T-helper 17 cell (primary cell): ENCODE measurements at places on chromosomes 13 and 19.

- no peak overlapping the region for H3K4me3 ChIP-seq
- DNase-seq = no peak
- H3K4me1 ChIP-seq = peaks cover 5% of the 10 kb centered on the region
- no peaks in the 10 kb centered on the region for H3K36me3 ChIP-seq
- no peak overlapping the region for H3K27ac ChIP-seq
These were observed 33.4 kb upstream of the FRY start for GRCh38 chr13:31998131-31998530.

- no peaks in the 10 kb centered on the region for H3K27me3 ChIP-seq
- no peaks in the 10 kb centered on the region for H3K36me3 ChIP-seq
- H3K27ac ChIP-seq = no peak overlapping the region
- H3K4me1 ChIP-seq = peaks cover 8% of the 10 kb centered on the region
- H3K4me3 ChIP-seq = no peak overlapping the region
- no peak for DNase-seq
These were observed 132.0 kb downstream of the FOXO1 start for GRCh38 chr13:40534456-40534855.

- H3K4me3 ChIP-seq = no peak overlapping the region
- peak overlapping the region; percentile 82 for H3K27ac ChIP-seq
- H3K36me3 ChIP-seq = peaks cover 3% of the 10 kb centered on the region
- no peak for DNase-seq
These were observed 11.2 kb upstream of the ADPRHL1 start for GRCh38 chr13:113464476-113464875.

GRCh38 chr13:31967155-31967554 is 64.4 kb upstream of the FRY start:
- DNase-seq = no peak
- H3K27ac ChIP-seq = no peak overlapping the region
- peaks cover 14% of the 10 kb centered on the region for H3K4me1 ChIP-seq
- no peak overlapping the region for H3K4me3 ChIP-seq
- peaks cover 6% of the 10 kb centered on the region for H3K36me3 ChIP-seq

DNA sequence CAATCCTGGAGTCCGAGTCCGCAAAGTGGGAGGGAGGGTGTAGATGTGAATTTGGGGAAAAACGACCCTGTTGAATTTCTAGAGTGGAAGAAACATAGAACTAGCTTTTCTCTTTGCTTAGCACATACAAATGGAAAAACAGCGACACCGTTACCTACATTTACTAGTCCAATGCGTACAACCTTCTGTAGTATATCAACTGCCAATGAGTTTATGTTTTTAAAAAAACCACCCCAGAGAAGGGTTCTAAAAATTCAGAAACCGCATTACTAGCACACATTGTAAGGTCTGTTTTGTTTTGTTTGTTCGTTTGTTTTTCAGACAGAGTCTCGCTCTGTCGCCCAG is 332 bp upstream of the SUPT20H start:
- H3K36me3 ChIP-seq = no peaks in the 10 kb centered on the region
- DNase-seq = no peak
- peaks cover 23% of the 10 kb centered on the region for H3K4me1 ChIP-seq
- H3K4me3 ChIP-seq = peak overlapping the region; percentile 93
- H3K27me3 ChIP-seq = no peaks in the 10 kb centered on the region

- no peaks in the 10 kb centered on the region for H3K36me3 ChIP-seq
- no peak overlapping the region for H3K27ac ChIP-seq
- no peak for DNase-seq
- H3K4me3 ChIP-seq = no peak overlapping the region
- H3K4me1 ChIP-seq = peaks cover 3% of the 10 kb centered on the region
These were observed 54.2 kb downstream of the CCNE1 start for GRCh38 chr19:29866011-29866410.

GRCh38 chr13:29428310-29429181 is 166.9 kb downstream of the SLC7A1 start:
- H3K36me3 ChIP-seq = no peaks in the 10 kb centered on the region
- no peak overlapping the region for H3K27ac ChIP-seq
- peaks cover 5% of the 10 kb centered on the region for H3K4me1 ChIP-seq
- peaks cover 62% of the 10 kb centered on the region for H3K27me3 ChIP-seq

DNA sequence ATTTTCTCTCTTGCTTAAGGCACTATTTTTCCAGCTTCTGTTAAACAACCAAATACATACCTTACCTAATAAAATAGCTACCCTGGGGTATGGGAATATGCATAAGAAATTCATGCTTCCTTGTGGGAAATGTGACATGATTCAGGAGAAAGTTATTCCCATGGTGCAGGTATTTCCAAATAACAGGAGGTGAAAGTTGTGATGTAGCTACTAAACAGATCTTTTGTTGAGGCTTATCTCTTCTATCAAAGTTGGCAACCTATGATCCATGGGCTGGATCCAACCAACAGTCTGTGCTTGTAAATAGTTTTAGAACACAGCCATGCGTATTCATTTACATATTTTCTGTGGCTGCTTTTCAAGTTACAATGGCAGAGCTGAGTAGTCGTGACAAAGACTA is 177.8 kb upstream of the NBEA start:
- no peak overlapping the region for H3K4me3 ChIP-seq
- DNase-seq = no peak
- H3K27ac ChIP-seq = no peak overlapping the region
- no peaks in the 10 kb centered on the region for H3K27me3 ChIP-seq
- H3K36me3 ChIP-seq = no peaks in the 10 kb centered on the region

DNA sequence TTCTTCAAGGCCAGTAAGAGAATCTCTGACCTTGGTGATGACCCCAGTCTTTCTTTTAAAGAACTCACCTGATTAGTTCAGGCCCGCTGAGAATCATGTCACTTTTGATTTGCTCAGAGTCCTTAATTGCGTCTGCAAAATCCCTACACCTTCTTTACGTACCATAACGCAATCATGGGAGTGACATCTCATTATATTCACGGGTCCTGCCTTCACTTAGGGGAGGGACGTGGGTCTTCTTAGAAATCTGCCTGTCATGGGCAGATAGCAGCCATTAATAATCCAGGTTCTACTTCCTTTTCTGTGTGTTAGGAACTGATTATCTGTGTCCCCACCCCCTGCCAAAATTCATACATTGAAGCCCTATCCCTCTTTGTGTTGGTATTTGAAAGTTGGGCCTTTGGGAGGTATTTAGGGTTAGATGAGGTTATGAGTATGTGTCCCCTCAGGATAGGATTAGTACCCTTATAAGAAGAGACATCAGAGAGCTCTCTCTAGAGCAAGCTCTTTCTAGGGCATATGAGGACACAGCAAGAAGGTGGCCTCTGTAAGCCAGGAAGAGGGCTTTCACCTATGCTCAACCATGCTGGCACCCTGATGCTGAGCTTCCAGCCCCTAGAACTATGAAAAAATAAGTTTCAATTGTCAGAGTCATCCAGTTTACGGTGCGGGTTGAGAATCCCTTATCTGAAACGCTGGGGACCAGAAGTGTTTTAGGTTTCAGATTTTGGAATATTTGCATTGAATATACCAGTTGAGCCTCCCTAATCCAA is 9.9 kb downstream of the TPP2 start:
- no peak overlapping the region for H3K27ac ChIP-seq
- no peaks in the 10 kb centered on the region for H3K27me3 ChIP-seq
- no peak for DNase-seq
- H3K4me1 ChIP-seq = peaks cover 46% of the 10 kb centered on the region
- no peak overlapping the region for H3K4me3 ChIP-seq

DNA sequence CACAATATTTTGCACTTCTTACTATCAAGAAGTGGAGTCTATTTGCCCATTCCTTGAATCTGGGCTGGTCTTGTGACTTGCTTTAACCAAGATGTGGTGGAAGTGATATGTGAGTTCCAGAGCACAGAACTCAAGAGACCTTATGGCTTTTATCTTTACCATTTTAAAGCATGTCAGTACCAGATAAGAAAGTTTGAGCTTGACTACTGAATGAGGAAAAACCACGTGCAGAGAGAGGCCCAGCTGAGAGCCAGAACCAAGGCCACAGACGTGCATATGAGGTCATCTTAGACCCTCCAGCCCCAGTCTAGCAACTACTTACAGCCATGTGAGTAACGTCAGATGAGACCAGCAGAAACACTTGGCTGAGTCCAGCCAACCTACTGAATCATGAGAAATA is 6.3 kb upstream of the CDK8 start:
- no peak overlapping the region for H3K27ac ChIP-seq
- DNase-seq = no peak
- H3K4me1 ChIP-seq = no peaks in the 10 kb centered on the region

DNA sequence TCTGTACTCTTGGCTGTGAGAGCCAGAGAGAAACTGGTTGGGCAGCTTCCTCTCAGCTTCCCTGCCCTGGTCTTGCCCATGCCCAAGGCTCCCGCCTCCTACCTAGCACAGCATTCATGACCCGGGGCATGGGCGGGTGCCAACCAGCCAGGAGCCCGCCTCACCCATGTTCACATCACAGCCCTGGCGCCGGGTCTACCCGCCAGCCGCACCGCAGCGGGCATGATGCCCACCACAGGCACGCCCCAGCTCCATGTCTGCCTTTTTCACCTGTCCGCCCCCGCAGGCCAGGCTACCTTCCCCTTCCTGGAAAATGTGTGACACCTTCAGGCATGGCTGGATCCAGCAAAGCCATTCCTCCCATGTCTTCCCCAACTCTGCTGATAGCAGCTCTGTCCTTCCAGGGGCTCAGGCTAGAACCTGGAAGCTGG is 42.1 kb downstream of the PTPRS start:
- peaks cover 3% of the 10 kb centered on the region for H3K36me3 ChIP-seq
- H3K4me3 ChIP-seq = no peak overlapping the region
- H3K4me1 ChIP-seq = peaks cover 6% of the 10 kb centered on the region

DNA sequence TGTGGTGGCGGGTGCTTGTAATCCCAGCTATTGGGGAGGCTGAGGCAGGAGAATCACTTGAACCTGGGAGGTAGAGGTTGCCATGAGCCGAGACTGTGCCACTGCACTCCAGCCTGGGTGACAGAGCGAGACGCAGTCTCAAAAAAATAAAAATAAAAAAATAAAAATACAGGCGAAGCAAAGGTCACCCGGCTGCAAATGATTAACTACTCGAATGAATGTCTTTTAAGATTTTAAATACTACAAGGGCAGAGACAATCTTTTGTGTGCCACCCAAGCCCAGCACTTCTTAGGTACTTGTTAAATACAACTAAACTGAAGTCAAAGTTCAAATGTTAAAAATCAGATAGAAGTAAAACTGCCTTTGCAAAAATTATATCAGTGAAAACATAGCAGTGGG is 6.7 kb downstream of the LNX2 start:
- DNase-seq = no peak
- peaks cover 2% of the 10 kb centered on the region for H3K36me3 ChIP-seq
- H3K27ac ChIP-seq = no peak overlapping the region
- peaks cover 48% of the 10 kb centered on the region for H3K4me1 ChIP-seq
- no peak overlapping the region for H3K4me3 ChIP-seq

- H3K4me1 ChIP-seq = peaks cover 2% of the 10 kb centered on the region
- no peak overlapping the region for H3K27ac ChIP-seq
- no peak overlapping the region for H3K4me3 ChIP-seq
- peaks cover 3% of the 10 kb centered on the region for H3K36me3 ChIP-seq
- peaks cover 46% of the 10 kb centered on the region for H3K27me3 ChIP-seq
- DNase-seq = no peak
These were observed 30.8 kb upstream of the LRCH1 start for GRCh38 chr13:46521921-46522747.

DNA sequence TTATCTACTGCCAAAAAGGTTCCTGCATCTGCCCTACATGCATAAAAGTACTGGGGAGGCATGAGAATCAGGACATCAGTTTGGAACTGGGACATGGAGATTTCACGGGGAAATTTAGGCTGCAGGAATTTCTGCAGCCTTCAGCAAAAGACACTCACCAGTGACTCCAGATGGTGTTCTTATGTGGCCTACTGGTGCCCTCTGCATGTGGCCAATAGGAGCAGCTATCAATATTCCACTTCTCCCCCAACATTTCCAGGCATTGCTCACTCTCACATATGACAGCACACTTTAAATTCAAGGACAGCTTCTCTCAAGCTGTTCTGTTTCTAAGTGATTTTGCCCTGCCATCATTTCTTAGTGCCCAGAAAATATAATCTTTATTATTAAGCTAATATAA is 570.5 kb upstream of the ARGLU1 start:
- H3K27me3 ChIP-seq = no peaks in the 10 kb centered on the region
- DNase-seq = no peak
- no peaks in the 10 kb centered on the region for H3K4me1 ChIP-seq
- no peak overlapping the region for H3K4me3 ChIP-seq

GRCh38 chr19:55353803-55354697 is 469 bp downstream of the COX6B2 start:
- peak overlapping the region; percentile 86 for H3K4me3 ChIP-seq
- no peak overlapping the region for H3K27ac ChIP-seq
- H3K4me1 ChIP-seq = peaks cover 24% of the 10 kb centered on the region
- H3K27me3 ChIP-seq = peaks cover 40% of the 10 kb centered on the region
- DNase-seq = peak; percentile 70
- H3K36me3 ChIP-seq = peaks cover 7% of the 10 kb centered on the region

GRCh38 chr19:7004313-7004931 is 16.8 kb downstream of the MBD3L2B start:
- DNase-seq = no peak
- no peaks in the 10 kb centered on the region for H3K36me3 ChIP-seq
- no peak overlapping the region for H3K4me3 ChIP-seq
- H3K27me3 ChIP-seq = no peaks in the 10 kb centered on the region

DNA sequence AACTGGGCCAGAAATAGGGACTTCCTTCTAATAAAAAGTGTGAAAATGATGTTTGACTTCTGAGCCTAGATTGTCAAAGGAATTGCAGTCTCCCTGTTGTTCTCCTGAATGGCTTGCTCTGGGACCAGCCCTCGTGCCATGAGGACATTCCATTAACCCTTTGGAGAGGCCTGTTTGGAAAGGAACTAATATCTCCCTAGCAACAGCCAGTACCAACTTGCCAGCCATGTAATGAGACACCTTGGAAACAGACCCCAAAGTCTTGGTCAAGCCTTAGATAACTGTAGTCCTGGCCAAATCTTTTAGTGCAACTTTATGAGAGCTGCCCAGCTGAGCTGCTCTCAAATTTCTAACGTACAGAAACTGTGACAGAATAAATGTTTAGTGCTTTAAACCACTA is 8.2 kb upstream of the SIAH3 start:
- no peak for DNase-seq
- H3K27ac ChIP-seq = no peak overlapping the region
- peaks cover 3% of the 10 kb centered on the region for H3K36me3 ChIP-seq
- H3K4me1 ChIP-seq = peaks cover 2% of the 10 kb centered on the region

- no peaks in the 10 kb centered on the region for H3K36me3 ChIP-seq
- no peak for DNase-seq
- no peak overlapping the region for H3K27ac ChIP-seq
- peaks cover 60% of the 10 kb centered on the region for H3K27me3 ChIP-seq
- H3K4me3 ChIP-seq = no peak overlapping the region
- no peaks in the 10 kb centered on the region for H3K4me1 ChIP-seq
These were observed 245.2 kb downstream of the DNAJC15 start for GRCh38 chr13:43268632-43269031.

GRCh38 chr19:42196011-42197001 is 21.2 kb downstream of the DEDD2 start:
- peak overlapping the region; percentile 74 for H3K4me3 ChIP-seq
- peaks cover 11% of the 10 kb centered on the region for H3K36me3 ChIP-seq
- H3K27me3 ChIP-seq = no peaks in the 10 kb centered on the region
- no peak overlapping the region for H3K27ac ChIP-seq
- DNase-seq = no peak

GRCh38 chr19:58521651-58522050 is 2.0 kb upstream of the ZBTB45 start:
- H3K4me1 ChIP-seq = peaks cover 25% of the 10 kb centered on the region
- peaks cover 2% of the 10 kb centered on the region for H3K36me3 ChIP-seq
- no peak overlapping the region for H3K4me3 ChIP-seq
- H3K27ac ChIP-seq = no peak overlapping the region
- H3K27me3 ChIP-seq = no peaks in the 10 kb centered on the region

- no peak overlapping the region for H3K4me3 ChIP-seq
- no peaks in the 10 kb centered on the region for H3K36me3 ChIP-seq
- no peaks in the 10 kb centered on the region for H3K4me1 ChIP-seq
- DNase-seq = no peak
- no peak overlapping the region for H3K27ac ChIP-seq
- peaks cover 10% of the 10 kb centered on the region for H3K27me3 ChIP-seq
These were observed 358.3 kb downstream of the EFNB2 start for GRCh38 chr13:106177146-106177545.
